ENCODE measurements at places on chromosomes 5 and 9.
A peak's percentile ranks its signal among the peaks of the same experiment; 100 is the strongest.

GRCh38 chr9:78783743-78784142 is 486.8 kb downstream of the PSAT1 start:
- DNase-seq: no peak

GRCh38 chr9:85716031-85716877 is 25.5 kb downstream of the AGTPBP1 start:
- no peak for DNase-seq

DNA sequence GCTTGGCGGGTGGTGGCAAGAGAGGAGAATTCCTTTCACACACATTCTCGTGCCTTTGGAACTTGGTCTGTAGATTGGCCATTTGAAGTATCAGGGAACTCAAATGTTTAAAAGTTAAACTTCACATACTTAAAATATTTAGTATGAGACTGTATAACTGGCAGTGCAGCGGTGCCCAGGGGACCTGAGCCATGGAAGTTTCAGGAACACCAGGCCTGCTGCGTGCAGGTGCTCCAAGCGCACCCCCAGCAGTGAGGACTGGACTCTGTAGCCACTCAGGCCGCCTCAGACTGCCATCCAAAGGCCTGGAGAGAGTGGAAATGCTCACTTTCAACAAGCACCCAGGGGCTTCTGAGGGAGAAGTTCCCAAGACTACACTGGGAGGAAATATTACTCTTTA is 273.5 kb upstream of the IRX2 start:
- DNase-seq: no peak

DNA sequence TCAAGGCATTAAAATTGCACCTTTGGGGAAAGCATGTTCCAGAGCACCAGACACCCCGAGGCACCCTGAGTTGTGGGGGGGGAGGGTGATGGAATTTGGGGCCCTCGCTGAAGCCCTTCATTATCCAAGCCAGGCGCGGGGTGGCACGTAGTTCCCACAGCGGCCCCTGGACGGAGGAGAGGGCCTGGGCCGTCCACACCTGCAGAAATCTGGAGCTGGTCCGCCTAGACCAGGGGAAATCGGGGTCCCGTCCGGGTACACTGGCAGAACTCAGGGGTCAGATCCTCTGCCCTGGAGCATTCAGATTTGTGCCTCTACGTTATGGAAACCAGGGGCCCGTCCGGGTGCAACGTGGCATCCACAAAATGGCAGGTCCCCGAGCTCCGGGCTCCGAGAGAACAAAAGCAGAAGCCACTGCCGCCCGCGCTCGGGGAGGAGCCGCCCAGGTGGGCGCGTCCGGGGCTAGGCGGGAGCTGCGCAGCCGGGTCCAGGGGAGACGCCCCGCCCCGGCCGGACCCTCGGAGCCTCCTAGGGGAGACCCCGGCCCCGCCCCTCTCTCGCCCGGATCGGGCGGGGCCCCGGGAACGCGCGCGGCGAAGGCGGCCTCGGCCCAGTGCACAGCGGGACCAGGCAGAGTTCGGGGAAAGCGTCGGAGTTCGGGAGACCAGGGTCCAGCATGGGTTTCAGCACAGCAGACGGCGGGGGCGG is at the start of gene PLEKHG4B:
Gene PLEKHG4B, plus strand, starts transcription at position 613 of the 708 bp plus-strand sequence. Its CDS starts 64 bp downstream, at position 677.
- peak; percentile 56 for DNase-seq

DNA sequence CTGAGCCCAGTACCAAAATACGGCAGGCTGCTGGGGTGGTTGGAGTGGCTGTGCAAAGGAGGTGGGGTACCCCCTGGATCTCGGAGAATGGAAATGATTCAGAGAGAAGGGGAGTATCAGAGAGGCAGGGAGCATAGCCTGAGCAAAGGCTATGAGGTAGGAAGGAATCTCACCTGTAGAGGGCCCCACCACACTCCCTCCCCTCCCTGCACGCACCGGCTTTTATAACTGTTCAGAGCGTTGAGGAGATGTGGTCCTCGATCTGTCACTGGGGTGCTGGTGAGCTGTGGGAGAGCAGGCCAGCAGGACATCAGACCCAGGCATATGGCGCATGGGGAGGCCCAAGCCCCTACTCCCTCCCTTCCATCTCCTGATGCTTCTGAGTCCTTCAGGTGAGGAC is 13.2 kb downstream of the PHF19 start:
- DNase-seq: no peak

DNA sequence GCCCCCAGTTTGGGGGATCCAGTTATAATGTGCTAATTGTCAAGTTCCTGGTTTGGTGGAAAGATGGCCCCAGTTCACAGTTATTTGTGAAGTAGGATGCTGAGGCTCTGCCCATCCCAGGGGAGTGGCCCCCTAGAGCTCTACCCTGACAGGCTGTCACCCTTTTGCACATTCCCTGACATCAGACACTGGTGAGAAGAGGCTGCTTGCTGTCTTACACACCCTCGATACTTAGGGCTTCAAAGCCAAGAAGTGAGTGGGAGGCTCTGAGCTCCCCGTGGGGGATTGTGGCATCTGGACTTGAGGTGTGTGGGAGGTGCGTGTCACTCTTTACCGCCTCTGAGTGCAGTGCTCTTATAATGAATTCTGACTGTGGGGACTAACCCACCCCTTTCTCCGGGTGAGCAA is 168.5 kb downstream of the DOCK2 start:
- no peak for DNase-seq

- no peak for DNase-seq
These were observed 68.5 kb downstream of the RICTOR start for GRCh38 chr5:39005566-39006232.

DNA sequence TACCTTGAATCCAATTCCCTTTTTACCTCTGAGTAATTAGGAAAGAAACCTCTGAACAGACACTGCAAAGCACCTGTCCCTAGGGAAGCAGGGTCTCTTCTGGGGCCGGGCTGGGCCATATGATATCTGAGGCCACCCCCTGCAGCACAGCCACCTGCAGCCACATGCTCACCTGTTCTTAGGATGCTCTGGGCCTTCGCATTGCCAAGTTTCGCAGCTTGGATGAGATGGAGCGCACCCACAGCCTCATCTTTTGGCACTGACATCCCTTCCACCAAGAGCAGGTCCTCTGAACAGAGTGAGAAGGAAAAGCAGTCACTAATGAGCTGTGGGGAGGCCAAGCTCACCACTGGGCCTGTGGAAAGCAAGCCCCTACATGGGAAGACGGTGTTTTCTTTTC is 27.3 kb downstream of the CLTA start:
- no peak for DNase-seq

GRCh38 chr9:137723783-137724445 is 105.1 kb downstream of the EHMT1 start:
- no peak for DNase-seq

DNA sequence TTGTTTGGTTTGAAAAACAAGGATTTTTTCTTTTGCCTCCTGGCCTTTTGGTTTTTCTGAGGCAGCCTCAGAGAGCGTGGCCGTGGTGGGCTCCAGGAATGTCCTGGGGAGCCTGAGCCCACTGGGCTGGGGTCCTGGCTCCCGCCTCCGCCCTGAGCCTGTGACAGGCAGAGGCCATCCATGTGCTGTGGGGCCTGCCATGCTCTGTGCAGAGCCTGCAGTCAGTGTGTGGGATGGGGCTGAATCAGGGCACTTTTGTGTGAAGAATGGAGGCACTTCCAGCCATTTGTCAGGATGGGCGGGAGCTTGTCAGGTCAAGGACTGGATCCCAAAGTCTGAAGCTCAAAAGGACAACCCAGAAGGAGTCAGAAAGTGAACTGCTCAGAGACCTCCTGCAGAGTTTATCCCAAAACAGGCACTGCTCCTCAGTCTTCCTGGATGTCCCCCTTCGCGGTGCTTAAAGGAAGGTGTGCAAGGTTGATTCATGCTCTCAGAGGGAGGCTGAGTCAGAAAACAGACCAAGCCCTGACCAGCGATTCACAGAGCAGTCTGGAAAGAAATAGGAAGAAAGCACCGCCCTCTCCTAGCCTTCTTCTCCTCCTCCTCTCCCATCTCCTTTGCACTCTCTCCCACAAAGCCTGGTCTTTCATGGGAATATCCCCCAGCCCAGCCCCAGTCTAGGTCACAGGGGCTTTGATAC is 53.2 kb downstream of the MVB12B start:
- DNase-seq: no peak

DNA sequence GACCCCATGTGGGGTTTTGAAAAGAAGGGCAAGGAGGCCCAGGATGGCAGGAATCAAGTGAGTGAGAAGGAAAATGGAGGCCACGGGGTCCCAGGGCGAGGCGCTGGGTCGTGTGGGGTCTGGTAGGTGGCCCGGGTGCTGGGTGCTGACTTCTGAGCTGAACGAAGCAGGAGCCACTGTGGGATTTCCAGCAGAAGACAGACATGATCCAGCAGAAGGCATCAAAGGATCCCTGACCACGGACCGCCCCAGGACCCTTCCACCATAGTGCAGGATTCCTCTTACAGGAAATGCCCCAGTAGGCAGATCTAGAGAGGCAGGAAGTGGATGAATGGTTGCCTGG is 106.7 kb downstream of the ADAMTS2 start:
- no peak for DNase-seq

GRCh38 chr5:82106207-82106606 is 134.4 kb downstream of the ATG10 start:
- no peak for DNase-seq

DNA sequence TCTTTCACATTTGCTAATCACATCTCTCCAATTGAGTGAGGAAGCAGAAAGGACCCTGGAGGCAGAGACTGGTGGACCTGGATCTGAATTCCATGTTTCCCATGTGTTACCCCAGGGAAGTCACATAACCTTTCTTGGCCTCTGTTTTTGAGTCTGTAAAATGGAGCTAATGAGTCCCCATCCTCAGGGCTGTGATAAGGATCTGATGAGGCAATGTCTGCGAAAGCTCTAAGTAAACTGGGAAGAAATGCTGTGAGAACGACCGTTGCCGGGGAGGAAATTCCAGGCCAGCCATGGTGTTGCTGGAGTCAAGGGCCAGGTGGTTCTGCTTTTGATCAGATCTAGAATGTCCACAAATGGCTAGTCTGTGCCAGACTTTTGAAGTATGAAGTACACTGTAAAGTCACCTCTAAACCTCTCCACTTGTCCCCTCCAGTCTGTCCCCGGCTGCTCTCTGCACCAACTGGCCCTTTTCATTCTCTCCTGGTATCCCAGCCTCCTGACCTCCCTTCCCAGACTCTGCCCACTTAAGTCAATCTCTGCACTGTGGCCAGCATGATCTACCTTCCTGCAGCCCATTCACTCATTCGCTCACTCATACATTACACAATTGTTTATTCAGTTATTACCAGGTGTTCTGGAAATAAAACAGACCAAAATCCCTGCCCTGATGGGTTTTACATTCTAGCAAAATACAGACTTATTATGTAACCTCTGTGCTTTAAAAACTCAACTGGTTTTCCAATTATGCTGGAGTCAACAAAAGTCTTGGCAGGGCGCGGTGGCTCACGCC is 32.5 kb upstream of the N4BP3 start:
- no peak for DNase-seq

- no peak for DNase-seq
These were observed 6.8 kb downstream of the LMX1B start for GRCh38 chr9:126620478-126620877.
